ENCODE measurements at places on chromosomes 6 and 20.
A peak's percentile ranks its signal among the peaks of the same experiment; 100 is the strongest.

- no peak for DNase-seq
These were observed 90.7 kb downstream of the CD24 start for GRCh38 chr6:106883808-106884262.

DNA sequence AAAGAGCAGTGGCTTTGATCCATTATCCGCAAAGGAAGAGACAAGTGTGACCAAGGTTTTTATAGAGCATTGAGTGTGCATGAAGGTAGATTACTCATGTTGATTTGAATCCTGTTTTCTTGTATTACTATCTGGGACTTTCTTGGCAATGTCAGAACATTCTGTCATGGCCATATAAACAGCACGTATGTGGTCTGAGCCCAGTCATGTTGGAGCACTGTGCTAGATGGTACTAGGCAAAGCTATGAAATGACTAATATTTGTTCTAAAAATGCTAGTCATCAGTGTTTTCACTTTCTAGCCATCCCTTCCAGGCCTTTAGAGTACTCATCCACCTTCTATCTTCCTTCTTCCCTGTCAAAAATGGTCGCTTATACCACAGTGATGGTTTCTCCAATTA is 278.6 kb upstream of the FLRT3 start:
- DNase-seq, result no peak

DNA sequence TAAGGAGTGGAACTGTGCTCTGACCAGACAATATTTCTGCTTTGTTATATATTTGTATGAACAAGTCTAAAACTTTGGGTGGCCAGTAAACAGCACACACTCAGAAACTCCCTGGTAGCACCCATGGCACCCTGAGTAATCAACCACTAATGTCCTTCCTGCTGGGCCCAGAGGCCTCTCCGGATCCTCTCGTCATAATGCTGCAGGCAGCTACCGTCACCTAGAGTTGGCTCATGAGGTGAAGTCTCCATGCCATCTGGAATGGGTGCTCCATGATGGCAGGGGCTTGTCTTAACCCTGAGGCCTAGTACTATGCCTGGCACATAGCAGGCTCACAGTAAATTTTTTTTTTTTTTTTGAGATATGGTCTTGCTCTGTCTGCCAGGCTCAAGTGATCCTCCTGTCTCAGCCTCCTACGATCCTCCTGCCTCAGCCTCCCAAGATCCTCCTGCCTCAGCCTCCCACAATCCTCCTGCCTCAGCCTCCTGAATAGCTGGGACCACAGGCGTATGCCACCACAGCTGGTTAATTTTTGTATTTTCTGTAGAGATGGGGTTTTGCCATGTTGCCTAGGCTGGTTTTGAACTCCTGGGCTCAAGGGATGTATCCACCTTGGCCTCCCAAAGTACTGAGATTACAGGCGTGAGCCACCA is 3.0 kb upstream of the SDCBP2 start:
- no peak for DNase-seq

- peak; percentile 22 for DNase-seq
These were observed 10.2 kb upstream of the RCAN2 start for GRCh38 chr6:46501136-46502089.

- DNase-seq, result no peak
These were observed 93.7 kb downstream of the PLG start for GRCh38 chr6:160795721-160796120.

DNA sequence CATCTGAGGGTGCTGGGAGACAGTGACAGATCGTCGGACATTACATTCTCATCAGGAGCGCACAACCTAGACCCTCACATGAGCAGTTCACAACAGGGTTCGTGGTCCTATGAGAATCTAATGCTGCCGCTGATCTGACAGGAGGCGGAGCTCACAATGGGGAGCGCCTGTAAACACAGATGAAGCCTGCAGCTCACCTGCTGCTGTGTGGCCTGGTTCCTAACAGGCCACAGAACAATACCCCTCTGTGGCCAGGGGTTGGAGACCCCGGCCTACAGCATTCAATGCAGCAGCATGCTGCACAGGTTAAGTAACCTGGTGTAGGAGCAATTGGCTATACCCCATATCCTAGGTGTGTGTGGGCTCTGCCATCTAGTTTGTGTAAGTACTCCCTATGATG is 19.5 kb downstream of the ANKRD60 start:
- no peak for DNase-seq

GRCh38 chr20:59776059-59776603 is 157.3 kb downstream of the SYCP2 start:
- no peak for DNase-seq

GRCh38 chr20:63452821-63453523 is 19.5 kb downstream of the KCNQ2 start:
- no peak for DNase-seq

- peak; percentile 85 for DNase-seq
These were observed 309.3 kb downstream of the PRL start for GRCh38 chr6:21987501-21987957.

GRCh38 chr6:31351401-31352309 is 5.3 kb downstream of the HLA-B start:
- no peak for DNase-seq

DNA sequence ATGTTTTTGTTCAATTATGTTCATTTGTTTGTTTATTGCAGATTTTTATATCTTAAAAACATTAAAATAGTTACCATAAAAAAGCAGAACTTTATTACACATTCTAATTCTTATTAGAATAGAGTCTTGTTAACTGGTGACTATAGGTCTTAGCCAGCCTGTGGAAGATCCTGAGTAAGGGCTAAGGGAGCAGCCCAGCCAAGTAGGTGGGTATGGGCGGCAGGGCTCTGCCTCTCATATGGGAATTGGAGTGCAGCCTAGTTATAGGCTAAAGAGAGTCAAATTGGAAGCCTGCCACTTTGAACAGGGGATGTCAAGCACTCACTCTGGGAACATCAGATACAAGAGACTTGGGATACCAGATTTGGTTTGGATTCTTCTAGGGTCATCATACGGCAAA is 10.5 kb upstream of the HSF2 start:
- no peak for DNase-seq

- no peak for DNase-seq
These were observed 318.6 kb downstream of the PRKN start for GRCh38 chr6:162408826-162409535.

DNA sequence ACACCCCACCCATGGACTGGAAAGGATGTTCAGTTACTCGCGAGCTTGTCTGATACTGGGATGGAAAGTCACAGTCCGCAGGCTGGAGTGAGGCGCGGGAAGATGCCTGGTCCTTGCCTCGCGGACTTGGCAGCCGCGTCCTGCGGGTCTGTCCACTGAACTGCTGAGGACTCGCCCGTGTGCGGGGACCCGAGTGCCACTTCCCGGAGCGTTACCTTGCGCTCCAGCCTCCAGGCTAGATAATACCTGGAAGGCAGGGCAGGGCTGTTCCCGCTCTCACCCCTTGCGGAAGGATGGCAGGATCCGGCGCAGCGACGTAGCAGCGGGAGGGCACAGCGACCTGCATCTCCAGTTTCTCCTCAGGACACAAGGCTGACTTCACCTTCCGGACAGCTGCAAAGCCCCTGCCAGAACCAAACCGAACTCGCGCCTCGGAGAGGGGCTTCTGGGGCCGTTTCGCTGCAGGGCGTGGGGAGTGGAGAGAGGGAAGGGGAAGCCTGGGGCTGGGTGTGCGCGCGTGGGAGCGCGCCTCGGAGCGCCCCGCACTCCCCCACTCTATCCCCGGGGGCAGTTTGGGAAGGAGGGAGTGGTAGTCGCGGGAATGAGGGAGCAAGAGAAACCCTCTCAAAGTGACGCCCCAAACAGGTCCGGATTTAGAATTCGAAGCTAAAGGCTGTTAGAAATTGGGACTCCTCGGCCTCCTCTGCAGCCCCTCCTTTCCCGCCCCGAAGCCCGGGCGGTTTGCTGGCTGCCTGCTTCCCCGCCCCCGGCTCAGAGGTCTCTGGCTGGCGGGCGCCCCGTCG is at the start of gene KCNQ5:
Gene KCNQ5, plus strand, starts transcription at position 774 of the 803 bp plus-strand sequence.
- no peak for DNase-seq

DNA sequence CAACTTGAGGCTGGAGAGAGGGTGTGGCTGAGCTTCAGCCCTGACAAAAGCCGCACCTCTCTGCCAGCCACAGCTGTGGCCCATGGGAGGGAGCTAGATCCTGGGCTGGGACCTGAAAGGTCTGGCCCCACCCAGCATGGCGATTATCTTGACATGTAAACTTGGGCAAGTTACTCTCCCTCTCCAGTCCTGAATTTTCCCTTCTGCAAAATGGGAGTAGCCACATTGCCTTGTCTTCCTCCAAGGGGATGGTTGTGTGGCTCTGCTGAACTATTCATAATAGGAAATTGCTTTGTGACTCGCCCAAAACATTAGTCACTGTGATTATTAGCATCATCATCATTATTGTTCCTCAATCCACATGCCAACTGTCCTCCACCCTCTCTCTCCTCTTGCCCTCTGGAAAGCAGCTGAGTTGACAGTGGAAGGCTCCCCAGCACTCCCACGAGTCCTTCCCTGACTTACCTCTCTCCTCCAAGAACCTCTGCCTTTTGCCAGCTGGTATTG is 23.0 kb upstream of the RBPJL start:
- DNase-seq, result peak; percentile 28

GRCh38 chr20:35285806-35286076 is 1.2 kb upstream of the EIF6 start:
- no peak for DNase-seq

DNA sequence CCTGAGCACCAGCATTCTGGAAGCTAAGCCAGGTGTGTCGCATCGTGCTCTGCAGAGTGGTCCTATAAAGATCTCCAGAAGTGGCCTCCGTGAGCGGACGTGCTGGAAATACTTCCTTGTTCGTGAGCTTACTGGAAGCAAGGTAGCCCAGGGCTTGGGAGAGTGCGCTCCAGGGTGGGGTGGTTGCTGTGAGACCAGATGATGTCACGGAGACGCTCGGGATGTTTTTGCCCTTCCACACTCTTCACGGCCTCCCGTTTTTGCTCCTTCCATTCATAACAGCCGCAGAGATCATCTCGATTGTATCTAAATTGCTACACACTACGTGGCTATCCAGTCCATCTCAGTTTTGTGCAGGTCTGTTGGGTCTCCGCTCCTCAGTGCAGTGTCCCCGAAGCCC is 373.4 kb downstream of the THBS2 start:
- DNase-seq, result no peak

- DNase-seq, result peak; percentile 18
These were observed 136.1 kb upstream of the CDYL start for GRCh38 chr6:4640139-4640538.

- DNase-seq, result peak; percentile 3
These were observed 334.1 kb downstream of the TAF4 start for GRCh38 chr20:61731363-61732181.

- no peak for DNase-seq
These were observed 42.6 kb downstream of the RAB44 start for GRCh38 chr6:36739947-36740817.

DNA sequence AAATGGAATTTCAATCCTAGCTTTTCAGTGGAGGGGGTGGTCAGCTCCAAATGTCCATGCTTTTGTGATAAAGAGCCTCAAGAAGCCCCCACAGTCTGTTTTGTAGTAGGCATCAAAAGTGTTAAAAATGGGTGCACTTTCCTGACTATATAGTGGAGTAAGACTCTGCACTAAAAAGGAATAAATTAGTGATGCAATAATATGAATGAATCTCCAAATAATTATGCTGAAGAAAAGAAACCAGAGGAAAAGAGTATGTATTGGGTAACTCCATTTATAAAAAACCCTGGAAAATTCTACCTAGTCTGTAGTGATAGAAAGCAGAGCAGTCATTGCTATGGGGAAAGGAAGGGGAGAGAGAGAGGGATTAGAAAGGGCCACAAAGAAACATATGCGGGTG is 310.4 kb upstream of the SUPT3H start:
- no peak for DNase-seq

DNA sequence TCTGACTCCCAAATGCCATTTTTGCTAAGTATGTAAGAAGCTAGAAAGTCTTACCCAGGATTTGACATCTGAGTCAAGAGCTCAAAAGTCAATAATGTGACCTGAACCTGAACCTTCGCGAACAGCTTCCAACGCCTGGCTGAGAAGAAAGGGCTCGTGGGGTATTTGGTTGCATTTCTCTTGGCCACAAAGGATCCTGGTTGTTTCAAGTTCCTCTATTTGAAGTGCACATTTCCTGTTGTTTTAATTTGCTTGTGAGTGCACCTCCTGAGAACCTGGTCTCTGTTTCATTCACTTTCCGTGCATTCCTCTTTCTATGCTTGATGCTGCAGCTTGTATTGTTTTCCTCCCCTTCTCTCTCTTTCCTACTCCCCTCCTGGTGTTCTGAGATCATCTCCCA is 212.5 kb downstream of the FOXA2 start:
- DNase-seq, result no peak

DNA sequence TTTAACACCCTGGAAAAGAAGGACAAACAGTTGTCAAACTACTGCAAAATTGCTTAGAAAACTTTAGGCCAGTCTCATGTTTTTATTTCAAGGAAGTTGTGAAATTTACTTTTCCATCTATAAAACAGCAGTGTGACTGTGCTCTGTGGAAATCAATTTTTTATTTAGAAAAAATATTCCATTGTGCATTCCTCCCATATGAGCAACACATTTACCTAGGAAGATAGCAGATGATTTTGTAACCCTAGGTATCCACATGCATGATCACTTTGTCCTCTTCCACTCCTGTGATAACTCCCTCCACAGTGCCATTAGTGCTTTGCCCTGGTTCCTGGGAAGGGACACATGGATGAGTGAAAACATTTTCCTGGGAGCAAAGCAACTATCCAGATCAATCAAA is 70.0 kb upstream of the SHLD1 start:
- DNase-seq, result no peak

DNA sequence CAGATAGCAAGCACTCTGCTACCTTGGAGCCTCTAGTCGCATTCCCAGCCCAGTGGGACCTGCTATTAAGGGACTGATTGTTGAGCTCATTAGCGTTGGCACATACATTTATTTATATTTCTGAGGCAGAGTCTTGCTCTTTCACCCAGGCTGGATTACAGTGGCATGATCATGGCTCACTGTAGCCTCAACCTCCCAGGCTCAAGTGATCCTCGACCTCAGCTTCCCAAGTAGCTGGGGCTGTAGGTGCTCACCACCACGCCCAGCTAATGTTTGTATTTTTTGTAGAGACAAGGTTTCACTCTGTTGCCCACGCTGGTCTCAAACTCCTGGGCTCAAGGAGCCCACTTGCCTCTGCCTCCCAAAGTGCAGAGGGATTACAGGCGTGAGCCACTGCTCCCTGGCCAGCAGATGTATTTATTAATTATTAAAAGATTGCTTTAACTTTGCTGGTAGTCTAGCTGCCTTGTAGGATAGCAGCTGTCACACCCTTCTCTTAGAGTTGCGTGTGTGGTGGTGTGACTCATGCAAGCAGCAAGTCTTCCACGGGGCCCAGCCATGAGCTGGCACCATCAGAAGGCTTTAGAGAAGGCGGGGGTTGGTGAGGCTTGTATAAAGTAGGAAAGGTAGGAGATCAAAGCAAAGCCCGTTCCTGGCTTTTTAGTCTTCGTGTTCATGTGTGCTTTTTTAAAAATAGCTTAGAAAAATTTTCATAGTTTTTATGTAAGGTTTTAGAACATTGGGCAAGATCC is 16.5 kb downstream of the ACTR5 start:
- DNase-seq, result peak; percentile 84

Data from stromal cell of bone marrow (primary cell).